ENCODE measurements at places on chromosomes 5 and 9.

DNA sequence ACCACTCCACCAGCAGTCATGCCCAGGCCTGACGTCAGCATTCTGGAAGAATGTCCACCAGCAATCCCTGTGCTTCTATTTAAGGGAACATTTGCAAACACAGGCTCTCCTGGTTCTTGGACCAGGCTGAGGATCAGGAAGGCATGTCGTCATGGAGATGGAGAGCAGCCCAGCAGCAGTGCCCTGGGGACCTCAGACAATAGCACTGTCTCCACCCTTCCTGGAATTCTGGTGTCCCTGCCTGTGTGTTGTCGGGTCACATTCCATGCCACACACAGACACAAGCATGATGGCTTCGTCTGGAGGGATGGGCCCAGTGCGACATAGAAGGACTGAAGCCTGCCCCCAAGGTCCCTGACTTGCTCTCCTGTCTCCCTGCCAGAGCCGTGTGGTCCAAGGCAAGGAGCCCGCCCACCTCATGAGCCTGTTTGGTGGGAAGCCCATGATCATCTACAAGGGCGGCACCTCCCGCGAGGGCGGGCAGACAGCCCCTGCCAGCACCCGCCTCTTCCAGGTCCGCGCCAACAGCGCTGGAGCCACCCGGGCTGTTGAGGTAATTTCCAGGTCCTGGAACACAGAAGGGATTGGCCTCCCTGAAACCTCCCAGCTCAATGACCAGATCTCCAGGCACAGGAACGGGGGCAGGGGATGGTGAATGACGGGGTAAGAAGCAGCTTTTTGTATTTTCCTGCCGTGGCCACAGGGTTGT is 43.8 kb downstream of the STOM start:
- no peak for DNase-seq

GRCh38 chr9:107288701-107289100 is 5.6 kb downstream of the RAD23B start:
- no peak for DNase-seq

- DNase-seq: no peak
Measured at GRCh38 chr5:132260051-132260450, 2.6 kb downstream of the PDLIM4 start.

DNA sequence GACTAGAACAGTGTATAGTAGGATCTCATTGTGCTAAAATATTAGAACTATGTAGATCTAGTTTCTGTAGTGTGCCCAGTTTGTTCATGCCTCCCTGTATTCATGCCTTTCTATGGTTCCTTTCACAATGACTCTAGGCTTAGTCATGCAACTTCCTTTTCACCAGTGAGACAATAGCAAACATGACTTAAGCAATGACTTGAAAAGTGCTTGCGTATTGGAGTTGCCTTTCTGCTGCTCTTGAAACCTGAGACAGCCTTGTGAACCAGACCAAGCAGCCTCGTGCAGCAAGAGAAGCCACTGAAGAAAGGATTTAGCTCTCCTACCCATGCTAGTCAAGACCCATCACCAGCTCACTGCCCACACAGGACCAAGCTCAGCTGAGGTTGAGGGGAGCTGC is 294.5 kb upstream of the TAS2R1 start:
- DNase-seq: no peak
